Esophagus squamous epithelium (tissue), 5 donors: ENCODE measurements at places on chromosomes 4 and X.

DNA sequence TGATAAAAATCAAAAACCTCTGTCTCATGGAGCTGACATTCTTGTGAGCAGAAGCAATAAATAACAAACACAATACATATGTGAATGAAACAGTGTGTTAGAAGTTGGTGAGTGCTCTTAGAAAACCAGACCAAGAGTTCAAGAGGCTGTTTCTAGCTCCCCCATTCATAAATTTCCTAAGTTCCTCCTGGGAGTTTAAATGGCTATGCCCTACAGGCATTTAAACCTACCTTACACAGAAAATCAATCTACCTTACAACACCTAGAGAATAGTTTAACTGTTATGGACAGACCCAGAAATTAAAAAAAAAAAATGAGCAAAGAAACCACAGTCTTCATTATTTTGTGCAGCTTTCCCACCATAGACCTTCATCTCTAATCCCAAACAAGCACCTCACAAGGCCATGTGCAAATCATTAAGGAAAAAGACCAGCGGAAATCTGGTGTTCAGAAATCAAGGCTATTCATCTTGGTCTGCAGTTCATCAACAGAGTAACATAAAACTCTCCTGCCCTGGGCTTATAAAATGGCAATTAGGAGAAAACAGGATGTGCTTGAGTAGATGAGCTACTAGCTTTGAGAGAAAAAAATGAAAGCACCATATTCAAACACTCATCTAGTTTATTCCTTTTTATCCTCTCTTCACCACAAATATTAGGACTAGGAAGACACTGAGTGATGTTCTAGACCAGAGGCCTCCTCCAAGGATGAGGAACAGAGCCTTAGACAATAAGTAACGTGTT, 147.2 kb downstream of the SHROOM3 start:
- no peak for DNase-seq

GRCh38 chrX:41711021-41711667, 12.8 kb upstream of the GPR82 start:
- DNase-seq, result no peak

DNA sequence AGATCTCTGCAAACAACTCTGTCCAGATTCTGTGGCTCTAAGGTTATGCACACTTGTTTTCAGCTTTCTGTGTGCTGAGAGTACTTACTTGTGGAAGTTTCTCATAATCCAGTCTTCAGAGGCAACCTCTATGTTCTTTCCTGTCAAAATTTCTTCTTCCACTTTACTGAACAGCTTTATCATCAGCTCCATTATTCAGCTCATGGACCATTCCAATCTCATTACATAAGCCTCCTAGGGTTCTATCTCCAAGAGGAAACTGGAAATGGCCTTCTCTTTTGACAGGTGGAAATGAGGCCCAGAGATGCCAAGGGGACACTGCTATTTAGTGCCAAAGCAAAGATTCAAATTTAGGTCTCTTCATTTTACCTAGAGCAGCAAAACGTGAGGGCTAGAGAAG, 61.3 kb downstream of the CHRDL1 start:
- no peak for DNase-seq

GRCh38 chr4:5383191-5383980, 325.0 kb downstream of the EVC2 start:
- DNase-seq, result no peak

GRCh38 chr4:85747882-85748491, 273.0 kb downstream of the ARHGAP24 start:
- DNase-seq, result peak; percentile 7

- DNase-seq, result no peak
Measured at GRCh38 chrX:7294483-7294882, 146.5 kb upstream of the PUDP start.

- no peak for DNase-seq
Measured at GRCh38 chrX:11180571-11180970, 69.4 kb downstream of the HCCS start.

GRCh38 chr4:4875147-4875546, 15.7 kb downstream of the MSX1 start:
- DNase-seq, result no peak
